ENCODE measurements at places on chromosomes 4 and X.

- no peak for DNase-seq
These were observed 88.8 kb upstream of the ENPP6 start for GRCh38 chr4:184306470-184306869.

DNA sequence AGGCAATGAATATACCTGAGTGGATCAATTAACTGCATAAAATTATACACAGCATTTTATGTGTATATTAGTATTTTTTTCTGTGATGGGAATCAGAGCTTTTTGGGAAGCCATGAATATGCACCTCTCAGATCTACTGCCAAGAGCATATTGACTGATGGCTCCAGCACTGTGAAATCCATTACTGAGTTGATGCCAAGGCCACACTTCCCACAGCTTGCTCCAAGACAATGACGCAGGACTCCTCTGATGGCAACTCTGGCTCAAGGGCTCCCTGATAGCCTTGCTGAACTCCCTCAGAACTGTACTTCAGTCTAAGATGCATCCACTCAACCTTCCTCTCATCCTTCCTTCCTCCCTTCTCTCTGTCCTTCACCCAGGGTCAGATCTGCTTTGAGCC lies 82.7 kb downstream of the OTC start:
- DNase-seq, result no peak

- no peak for DNase-seq
These were observed 192.7 kb downstream of the GABRG1 start for GRCh38 chr4:45931154-45931553.

DNA sequence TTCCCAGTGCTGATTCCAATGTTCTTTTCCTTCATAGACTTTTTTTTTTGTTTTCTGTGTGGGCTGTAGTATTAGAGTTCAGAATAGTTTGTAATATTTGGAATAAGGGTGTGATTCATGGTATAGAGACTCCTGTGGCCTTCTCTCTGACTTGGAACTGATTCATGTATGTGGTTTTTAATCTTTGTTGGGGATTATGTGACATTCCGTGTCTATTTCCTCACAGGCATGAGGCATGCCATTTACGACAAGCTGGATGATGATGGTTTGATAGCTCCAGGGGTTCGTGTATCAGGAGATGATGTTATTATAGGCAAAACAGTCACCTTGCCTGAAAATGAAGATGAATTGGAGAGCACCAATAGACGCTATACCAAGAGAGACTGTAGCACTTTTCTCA lies 44.4 kb downstream of the POLR2B start:
- no peak for DNase-seq

- DNase-seq, result no peak
These were observed 21.9 kb upstream of the HERC6 start for GRCh38 chr4:88356771-88357170.
